CD4-positive, alpha-beta T cell treated with Interferon gamma for 1 hour (primary cell): ENCODE measurements at places on chromosomes 6 and 20.

DNA sequence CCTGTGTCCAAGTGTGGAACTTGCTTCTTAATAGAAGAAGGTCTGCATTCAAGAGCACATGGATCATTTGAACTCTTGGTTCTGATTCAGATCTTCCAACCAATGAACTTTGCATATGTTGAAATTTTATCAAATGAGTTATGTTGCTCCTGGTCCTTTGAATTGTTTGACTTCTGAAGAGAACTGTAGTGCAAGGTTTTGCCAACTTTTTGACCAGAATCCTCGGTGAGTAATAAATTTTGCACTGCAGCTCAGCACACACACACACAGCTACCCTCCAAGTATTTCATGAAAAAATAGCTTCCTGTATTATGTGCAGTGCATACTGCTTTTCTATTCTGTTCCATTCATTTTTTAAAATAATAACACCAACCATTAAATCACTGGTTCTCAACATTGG, 67.5 kb downstream of the BFSP1 start:
- DNase-seq = no peak

DNA sequence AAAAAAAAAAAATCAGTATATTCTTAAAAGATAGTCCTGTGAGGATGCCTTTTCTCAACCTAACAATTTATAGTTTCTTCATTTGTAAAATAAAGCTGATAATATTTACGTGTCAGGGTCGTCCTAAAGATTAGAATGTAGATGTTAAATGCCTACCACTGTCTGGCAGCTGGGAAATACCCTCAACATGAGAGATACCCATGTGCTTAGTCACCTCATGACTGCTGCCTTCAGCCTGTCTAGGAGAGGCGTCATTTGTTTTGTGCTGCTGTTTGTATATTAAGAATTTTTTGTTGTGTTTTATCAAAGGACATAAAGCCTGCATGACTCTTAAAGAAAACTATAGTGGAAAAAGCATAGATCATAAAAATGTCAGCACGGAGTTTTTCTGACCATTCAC, 9.5 kb downstream of the FAM120B start:
- no peak for DNase-seq

DNA sequence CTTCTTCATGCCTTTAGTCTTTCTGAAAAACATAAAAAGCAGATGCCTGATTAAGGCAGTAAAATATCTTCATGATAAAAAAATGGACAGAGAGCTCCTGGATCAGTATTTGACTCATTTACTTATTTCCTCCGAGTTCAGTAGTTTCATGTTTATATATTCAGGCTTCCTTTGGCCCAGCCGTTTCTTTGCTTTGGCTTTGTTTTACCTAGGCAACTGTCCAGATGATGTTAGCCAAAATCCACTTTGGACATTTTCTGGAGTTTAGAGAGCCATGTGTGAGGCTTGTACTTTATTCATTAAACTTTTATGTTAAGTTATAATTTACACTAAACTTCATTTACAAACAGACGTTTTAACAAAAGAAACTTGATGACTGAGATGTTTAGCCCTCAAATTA, 307.1 kb upstream of the RSPO3 start:
- DNase-seq = no peak

GRCh38 chr6:54217018-54217417, 91.2 kb upstream of the TINAG start:
- DNase-seq = no peak

- no peak for DNase-seq
Observed at GRCh38 chr20:49859807-49860206, 47.2 kb downstream of the SLC9A8 start.

- DNase-seq = no peak
Observed at GRCh38 chr6:52098721-52099120, 11.3 kb upstream of the PKHD1 start.

- no peak for DNase-seq
Observed at GRCh38 chr20:8480597-8480996, 348.5 kb downstream of the PLCB1 start.

GRCh38 chr6:43990627-43991619, 136.3 kb downstream of the MRPL14 start:
- DNase-seq = no peak

GRCh38 chr6:41374618-41375590, 39.5 kb downstream of the NCR2 start:
- no peak for DNase-seq

DNA sequence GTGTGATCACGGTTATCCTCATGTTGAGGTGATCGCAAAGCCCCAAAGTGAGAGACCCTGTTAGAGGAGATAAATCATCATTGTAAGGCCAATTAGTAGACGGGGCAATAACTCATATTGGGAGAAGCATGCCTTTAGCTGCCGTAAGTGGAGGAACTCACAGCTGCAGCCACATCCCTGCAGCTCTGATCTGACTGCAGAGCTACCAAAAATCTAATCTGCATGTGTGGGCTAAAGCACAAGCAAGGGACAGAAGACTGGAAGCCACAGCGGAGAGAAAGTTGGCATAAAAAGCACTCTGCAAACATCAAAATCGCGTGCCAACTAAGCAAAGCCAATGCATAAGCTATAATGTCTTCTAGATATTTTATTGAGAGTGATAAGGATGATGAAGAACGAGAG, 79.8 kb downstream of the TBC1D7 start:
- DNase-seq = no peak

- DNase-seq = no peak
Observed at GRCh38 chr6:7976485-7977056, 66.0 kb upstream of the TXNDC5 start.
